ENCODE measurements at places on chromosomes 4 and X.

- no peak for DNase-seq
Observed at GRCh38 chrX:70134116-70134477, 850 bp downstream of the IGBP1 start.

- no peak for DNase-seq
Observed at GRCh38 chrX:16076834-16077233, 46.5 kb upstream of the GRPR start.

GRCh38 chr4:26455571-26455970 lies 34.7 kb downstream of the CCKAR start:
- DNase-seq = no peak

DNA sequence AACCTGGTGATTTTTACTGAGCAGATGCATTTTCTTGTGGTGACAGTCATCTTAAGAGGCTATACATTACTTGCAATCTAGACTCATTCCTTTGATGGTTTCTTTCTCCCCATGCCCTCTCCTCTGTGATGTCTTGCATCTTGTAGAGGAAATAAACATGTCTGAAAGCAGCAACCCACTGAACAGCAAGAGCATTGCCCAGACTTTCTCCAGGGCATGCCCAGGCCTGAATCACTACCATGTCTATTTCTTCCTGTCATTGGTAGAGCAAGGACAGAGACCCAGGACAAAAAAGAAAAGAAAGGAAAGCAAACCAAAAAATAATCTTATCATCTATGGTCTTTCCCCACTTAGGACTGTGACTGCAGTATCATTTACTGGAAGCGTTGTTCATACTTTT lies 326.1 kb downstream of the HNRNPD start:
- DNase-seq = no peak

GRCh38 chr4:102546635-102547034 lies 45.5 kb downstream of the NFKB1 start:
- DNase-seq = no peak

DNA sequence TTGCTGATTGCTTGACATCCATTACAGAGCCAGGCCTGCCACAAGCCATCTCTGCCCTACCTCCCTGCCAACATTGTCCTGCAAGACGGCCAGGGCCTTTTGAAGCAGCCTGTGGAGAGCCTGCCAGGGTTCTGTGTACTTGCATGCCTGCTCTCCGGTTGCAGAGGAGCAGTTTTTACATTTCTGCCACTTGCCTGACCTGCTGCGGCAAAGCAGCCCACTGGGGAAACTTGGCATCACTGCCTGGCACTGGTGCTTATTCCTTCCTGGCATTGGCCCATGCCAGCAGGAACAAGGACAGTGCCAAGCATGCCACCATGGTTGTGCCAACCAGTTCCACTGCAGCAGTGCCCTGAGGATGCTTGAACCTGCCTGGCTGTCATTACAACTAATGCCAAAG lies 167.1 kb downstream of the NHS start:
- DNase-seq = no peak

DNA sequence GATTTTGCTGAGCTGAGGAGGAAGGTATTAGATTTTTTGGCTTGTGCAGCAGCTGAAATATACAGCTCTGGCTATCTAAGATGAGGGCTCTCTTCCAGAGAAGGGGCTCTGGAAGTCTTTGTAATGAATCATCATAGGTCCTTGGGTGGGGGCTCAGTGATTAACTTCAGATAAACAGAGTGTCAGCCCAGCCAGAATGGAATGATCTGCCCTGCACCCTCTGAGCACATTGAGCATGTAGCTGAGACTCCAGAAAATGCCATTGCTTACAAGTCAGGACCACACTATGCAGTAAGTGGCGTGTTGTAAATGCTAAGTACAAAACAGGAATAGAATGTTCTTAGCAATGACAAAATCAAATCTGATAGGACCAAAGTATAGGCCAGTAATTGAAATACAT lies 836.0 kb downstream of the PDHA2 start:
- no peak for DNase-seq
